ENCODE measurements at places on chromosomes 5 and 9.

GRCh38 chr5:63128761-63129160 is 550.1 kb downstream of the LRRC70 start:
- no peak for DNase-seq

DNA sequence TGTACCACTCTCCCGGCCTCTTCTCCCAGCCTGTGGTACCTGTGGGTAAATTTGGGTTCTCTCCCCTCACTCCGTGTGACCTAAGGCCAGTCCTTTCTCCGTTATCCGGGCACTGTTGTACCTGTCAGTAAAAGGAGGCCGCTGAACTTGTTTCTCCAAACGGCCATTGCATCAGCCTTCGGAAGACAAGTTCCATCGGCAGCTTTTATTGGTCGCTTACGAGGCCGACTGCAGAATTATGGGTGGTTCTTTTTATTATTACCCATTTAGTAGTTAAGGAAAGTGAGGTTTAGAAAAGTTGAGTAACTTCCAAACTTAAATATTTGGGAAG is 558 bp downstream of the GRPEL2 start:
- peak; percentile 41 for DNase-seq

DNA sequence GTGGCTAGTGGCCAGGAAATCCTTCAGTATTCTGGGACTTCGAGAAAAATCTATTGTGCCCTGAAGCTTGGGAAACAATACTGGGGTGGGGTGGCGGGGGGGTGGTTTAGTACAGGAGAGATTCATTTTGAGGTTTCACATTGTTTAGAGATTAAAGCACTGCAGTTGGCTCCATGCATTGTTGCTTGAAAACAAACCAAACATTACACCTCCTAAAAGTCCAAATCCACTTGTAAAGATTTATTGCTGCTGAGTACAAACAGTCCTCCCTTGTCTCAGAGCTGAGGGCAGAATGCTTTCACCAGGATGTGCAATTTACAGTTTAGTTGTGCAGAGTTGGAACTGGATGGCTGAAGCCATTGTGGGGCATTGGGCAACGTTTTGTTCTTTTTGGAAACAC is 49.4 kb downstream of the GGTA1 start:
- DNase-seq, result no peak

DNA sequence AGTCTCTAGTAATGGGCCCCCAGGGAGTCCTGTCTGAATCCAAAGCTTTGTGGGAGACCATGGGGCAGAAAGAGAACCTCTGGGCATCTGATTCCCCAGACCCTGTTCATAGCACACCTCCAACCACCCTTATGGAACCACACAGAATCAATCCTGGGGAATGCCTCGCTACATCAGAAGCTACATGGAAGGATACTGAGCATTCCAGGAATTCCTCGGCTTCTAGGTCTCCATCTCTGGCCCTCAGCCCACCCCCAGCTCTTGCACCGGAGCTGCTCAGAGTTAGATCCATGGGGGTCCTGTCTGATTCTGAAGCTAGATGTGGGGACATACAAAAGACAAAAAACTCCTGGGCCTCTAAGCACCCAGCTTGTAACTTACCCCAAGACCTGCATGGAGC is 28.4 kb downstream of the VCP start:
- no peak for DNase-seq

DNA sequence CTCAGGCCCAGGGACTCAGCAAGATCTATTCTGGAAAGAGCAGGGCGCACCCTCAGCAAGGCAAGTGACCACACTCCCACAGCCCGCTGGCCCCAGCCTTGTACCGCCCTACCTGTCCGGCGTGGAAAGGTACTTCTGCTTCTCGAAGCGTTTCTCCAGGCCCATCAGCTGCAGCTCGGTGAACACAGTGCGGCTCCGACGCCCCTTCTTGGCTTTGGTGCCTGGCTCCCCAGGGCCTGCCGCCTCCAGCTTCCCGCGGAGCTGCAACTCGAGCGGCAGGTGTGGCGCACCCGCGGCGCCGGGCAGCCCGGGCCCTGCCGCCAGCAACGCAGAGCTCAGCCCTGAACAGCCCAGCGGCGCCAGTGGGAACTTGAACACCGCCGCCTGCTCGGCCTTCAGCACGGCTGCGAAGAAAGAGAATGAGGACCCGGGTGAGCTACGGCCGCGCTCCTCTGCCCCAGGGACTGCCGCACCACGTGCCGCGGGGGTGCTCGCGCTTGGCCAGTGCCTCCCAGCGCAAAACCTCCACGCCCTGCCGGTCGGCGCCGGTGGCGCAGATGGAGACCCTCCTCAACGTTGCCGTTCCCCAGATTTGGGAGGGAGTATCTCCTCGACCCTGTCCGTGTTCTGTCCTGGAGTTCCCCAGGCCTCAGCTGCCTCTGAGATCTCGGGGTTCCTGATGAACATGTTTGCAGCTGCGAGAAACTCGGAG is 2.2 kb downstream of the BARX1 start:
- DNase-seq, result no peak

GRCh38 chr9:4855841-4856240 is 63.1 kb downstream of the RCL1 start:
- DNase-seq, result no peak

- DNase-seq, result no peak
Measured at GRCh38 chr9:87746186-87746585, 20.3 kb downstream of the CTSL start.

GRCh38 chr9:110871736-110872135 is 166.5 kb downstream of the LPAR1 start:
- DNase-seq, result no peak

DNA sequence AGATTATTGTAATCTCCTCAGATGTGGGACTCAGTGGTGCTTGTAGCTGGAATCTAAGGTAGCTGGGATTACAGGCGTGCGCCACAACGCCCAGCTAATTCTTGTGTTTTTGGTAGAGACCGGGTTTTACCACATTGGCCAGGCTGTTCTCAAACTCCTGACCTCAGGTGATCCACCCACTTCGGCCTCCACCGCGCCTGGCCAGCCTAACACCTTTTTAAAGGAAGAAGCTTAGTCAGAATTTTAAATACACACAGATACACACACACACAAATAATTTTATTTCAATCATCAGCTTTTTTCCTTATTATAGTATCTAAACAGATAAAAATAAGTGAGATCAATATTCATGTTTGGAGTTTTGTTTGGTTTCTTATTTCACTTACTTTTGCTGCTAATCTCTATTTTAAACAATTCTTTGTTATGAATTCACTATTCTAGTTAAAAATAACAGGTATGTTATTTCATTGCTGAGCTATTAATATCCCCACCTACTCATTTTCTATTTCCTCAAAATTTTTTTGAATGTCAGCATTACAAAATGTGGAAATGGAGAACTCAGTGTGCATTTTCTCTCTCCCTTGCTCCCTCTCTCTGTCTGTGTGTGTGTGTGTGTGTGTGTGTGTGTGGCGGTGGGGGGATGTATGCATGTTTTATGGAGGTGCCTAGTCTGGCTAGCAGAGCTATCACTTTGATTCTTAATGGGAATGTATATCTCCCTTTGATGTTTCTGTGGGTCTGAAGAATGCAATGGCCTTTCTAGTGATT is 960.6 kb upstream of the DMAC1 start:
- DNase-seq, result no peak

- no peak for DNase-seq
Measured at GRCh38 chr9:83707518-83707767, 315 bp downstream of the UBQLN1 start.

All from activated CD4-positive, alpha-beta memory T cell treated with anti-CD3 and anti-CD28 coated beads for 36 hours (primary cell).